ENCODE measurements at places on chromosomes 3 and 15.

- no peak for DNase-seq
Measured at GRCh38 chr3:170712798-170713197, 126.9 kb upstream of the SLC7A14 start.

DNA sequence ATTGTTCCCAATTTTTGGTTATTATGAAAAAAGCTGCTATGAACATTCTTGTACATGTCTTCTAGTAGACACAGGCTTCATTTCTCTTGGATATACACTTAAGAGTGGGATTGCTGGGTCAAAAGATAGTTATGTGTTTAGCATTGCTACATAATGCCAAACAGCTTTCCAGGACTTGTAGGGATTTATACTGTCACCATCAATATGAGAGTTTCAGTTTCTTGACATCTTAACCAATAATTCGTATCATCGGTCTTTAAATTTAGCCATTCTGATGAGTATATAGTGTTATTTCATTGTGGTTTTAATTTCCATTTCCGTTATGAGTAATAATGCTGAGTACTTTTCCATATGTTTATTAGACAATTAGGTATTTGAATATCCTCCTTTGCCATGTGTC lies 190.3 kb upstream of the PFN2 start:
- DNase-seq = no peak

DNA sequence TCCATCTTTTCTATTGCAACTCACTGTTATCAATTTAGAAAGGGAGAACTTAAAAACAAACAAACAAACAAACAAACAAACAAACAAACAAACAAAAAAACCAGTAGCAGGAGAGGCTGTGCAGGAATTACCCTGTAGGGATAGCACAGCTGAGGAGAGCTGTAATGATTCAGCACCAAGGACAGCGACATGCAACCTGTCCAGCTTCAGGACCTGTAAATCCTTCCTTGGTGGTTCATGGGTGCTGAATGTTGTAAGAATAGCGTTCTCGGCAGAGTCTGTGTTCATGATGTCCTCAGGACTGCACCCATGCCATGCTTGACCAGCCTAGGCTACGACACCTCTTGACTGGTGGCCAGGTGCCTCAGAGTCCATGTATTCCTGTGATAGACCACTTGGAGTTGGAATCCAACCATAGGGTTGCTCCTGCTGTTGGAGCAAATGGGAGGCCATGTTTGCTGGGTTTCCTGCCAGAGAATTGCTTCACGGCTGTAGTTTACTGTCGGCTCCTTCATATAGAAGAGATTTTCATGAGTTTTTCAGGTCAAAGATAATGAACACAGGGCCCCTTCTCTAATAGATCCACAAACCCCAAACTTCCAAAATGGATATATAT lies 65.9 kb downstream of the CACNA2D3 start:
- DNase-seq = peak; percentile 23

DNA sequence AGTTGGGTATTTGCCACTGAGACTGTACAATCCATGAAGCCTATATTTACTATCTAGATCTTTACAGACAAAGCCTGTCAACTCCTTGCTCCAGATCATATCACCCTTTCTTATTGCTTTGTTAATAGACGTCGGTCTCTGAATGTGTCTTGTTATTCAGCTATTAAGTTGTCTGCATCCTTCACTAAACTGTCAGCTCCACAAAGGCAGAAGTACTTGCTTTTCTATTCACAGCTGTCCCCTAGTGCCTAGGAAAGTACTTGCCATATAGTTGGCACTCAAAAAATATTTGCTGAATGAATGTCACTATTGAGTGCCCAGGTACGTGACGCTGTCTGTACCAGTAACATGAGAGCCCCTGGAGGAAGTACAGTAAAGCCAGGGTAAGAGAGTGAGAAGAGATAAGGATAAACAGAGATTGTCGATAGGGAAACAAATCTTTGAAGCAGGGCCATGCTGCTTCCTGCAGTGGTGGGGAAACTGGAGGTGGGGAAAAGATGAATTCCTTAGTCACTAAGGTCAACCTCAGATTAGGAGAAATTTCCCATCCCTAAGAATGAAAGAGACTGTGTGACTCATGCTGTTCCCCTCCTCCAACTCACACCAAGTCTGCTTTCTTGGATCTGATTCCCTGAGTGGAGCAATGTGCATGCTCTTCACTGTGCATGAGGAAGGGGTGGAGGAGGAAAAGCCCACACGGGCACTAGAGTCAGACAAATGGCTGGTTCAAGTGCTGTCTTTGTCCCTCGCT lies 36.3 kb downstream of the PRICKLE2 start:
- no peak for DNase-seq

DNA sequence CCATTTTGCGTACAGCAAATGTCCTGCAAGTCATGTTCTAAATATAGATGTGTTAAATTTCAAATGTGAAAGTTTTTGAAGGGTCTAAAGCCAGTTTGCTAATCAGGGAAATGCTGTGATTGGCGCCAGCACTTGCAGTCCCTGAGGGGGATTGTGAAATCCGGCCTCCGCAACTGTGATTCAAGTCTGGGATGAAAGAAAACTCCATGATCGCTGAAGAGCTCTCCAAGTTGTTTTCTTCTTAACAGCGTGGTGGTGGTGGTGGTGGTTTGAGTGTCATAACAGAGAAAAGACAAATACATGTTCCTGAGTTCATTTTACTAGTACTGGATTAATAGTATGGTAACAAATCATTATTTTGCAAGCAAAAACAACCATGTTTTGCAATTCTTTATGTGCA lies 51.8 kb downstream of the MITF start:
- DNase-seq = no peak

DNA sequence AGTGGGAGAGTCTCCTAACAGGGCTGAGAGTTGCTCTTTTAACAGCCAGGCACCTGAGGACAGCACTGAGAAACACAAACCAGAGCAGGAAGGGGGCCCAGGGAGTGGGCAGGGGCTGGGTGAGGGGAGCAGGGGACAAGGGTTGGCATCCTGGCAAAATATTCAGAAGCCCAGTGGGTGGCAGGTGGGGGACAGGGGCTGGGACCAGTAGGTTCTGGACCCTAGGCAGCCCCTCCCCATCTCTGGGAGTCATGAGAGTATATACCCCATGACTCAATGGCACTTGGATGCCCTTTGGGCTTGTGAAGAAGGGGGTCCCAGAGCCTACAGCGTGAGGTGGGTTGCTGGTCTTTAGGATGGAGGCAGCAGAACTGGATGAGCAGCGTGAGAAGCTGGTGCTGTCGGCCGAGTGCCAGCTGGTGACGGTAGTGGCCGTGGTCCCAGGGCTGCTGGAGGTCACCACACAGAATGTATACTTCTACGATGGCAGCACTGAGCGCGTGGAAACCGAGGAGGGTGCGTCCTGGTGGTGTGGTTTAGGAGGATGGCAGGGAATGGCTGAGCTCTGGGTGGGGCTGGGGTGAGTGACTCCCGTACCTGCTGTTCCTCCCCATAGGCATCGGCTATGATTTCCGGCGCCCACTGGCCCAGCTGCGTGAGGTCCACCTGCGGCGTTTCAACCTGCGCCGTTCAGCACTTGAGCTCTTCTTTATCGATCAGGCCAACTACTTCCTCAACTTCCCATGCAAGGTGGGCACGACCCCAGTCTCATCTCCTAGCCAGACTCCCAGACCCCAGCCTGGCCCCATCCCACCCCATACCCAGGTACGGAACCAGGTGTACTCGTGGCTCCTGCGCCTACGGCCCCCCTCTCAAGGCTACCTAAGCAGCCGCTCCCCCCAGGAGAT lies 24.2 kb downstream of the NBEAL2 start:
- DNase-seq = no peak

DNA sequence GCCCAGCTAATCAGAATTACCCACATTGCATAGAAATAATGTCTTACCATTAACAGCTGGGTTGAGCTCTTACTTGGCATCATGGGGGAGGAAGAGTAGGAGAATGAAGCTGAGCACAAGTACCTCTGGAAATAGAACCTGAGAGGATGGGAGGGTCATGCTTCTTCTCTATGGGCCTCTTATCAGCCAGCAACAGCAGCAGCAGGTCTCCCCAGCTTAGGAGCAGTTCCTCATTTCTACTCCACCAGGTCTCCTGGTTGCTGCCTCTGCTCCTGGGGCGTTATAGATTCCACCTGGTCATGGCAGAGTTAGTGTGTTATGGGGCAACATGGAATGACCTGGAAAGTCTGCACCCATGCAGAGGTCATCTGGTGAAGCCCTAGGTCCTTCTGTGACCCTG lies 3.4 kb downstream of the FSD2 start:
- DNase-seq = no peak

DNA sequence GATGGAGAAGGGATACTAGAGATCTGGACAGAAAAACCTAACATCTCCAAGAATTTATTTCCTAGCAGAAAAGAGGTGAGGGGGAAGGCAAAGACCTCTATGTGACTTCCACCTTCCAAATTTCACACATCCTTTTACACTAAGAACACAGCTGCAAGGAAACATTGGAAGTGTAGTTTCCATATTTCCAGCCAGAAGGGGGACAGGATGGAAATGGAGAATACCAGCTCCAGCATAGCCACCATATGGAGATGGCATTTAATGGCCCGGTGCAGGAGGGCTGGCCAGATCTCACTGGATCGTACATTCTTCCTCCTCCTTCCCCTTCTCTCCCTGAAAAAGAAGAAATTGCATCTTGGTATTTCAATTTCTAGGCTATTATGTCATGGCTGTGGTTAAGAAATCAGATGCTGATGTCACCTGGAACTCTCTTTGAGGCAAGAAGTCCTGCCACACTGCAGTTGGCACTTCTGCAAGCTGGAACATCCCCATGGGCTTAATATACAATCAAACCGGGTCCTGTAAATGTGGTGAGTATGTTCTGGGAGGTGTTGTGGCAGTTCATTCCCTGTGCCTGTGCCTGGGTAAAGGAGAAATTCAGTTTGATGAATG lies 36.9 kb upstream of the TF start:
- DNase-seq = no peak

GRCh38 chr3:106945435-106945834 lies 431.8 kb upstream of the CCDC54 start:
- DNase-seq = no peak

DNA sequence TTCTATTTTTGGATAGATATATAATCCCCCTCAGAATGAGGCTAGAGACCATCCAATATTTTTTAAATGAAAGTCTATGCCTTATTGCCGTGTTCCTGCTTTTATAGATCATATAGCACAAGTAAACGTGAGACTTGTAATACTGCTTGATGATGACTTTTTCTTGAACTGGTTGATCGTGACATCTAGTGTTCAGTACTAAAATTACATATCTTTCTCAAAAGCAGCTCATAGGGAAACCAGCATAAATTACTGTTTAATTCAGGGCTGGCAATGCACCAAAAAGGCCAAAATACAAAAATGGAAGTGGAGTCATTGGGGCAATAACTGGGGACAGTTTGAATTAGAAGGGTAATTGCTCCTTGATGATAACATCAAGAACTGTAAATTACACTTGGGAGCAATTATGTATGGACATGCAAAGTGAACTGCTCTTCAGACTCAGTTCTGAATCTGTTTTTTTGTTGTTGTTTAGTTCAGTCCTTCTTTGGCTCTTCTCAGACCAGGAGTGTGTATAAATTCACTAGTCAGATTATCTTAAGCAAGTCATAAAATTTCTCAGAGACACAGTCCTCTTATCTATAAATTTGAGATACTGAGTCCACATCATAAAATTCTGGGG lies 325.3 kb downstream of the THSD4 start:
- peak; percentile 42 for DNase-seq

- DNase-seq = no peak
Measured at GRCh38 chr3:41035456-41036022, 163.8 kb upstream of the CTNNB1 start.

GRCh38 chr15:66138096-66138783 lies 115.3 kb downstream of the MEGF11 start:
- no peak for DNase-seq

- DNase-seq = no peak
Measured at GRCh38 chr3:126718561-126719445, 14.8 kb downstream of the CHCHD6 start.

GRCh38 chr15:31477851-31478701 lies 151.4 kb downstream of the KLF13 start:
- no peak for DNase-seq

DNA sequence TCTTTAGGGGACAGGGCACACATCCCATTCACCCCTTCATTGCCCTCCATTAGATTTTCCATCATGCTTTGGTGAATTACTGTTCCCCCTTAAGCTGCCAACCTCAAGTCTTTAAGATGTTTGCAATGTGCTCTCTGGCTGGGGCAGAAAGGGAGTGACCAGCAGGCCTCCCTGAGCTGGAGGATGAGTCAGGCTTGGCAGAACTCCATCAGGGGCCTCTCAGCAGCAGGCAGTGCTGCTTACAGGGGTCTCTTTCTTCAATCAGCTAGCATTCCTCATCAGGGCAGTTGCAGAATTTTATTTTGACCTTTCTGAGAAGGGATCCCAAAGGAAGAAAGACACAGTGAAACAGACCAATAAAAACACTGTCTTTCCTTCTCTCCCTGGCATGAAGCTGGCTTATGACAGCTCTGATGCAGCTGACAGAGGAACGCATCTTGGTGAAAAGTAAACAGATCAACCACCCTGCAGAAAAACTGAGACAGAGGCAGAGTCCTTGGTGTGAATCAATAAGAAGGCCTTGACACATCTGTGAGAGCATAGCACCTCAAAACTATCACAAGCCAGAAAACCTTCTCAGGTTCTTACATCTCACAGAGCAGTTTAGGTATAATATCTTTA lies 88.7 kb upstream of the MRPL3 start:
- DNase-seq = no peak

All from activated CD4-positive, alpha-beta T cell treated with anti-CD3 and anti-CD28 coated beads, Interleukin-10, Interleukin-2, amounts not matched to agents 100 ng/mL and 50 ng/mL, durations not matched to agents 16 hours and 8 hours (primary cell).